NCI-H524 treated with DMSO at 0.1 percent for 48 hours (cell line): ENCODE measurements at places on chromosomes 3 and 15.

GRCh38 chr3:4926892-4927291, 52.3 kb upstream of the BHLHE40 start:
- DNase-seq, result no peak

DNA sequence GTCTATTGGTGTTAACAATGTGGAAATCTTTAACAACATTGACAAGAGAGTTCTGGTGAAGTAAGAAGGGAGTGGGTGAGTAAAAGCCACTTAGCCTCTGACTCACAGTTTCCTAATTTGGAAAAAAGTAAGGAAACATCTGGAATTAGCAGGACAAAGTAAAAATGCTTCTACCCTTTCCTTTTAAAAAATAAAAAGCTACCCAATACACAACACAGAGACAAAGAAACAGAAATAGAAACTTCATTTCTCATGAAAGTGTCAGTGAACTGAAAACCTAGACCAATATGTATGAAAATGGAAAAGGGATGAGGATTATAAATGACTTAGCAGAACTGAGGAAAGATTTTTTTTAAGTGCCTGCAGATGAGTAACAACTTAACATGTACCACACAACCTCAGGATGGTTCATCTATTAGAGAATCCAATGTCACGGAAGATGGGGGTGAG, 65.4 kb downstream of the SSR3 start:
- no peak for DNase-seq

- no peak for DNase-seq
These were observed 36.0 kb upstream of the CBLB start for GRCh38 chr3:105904678-105905284.

DNA sequence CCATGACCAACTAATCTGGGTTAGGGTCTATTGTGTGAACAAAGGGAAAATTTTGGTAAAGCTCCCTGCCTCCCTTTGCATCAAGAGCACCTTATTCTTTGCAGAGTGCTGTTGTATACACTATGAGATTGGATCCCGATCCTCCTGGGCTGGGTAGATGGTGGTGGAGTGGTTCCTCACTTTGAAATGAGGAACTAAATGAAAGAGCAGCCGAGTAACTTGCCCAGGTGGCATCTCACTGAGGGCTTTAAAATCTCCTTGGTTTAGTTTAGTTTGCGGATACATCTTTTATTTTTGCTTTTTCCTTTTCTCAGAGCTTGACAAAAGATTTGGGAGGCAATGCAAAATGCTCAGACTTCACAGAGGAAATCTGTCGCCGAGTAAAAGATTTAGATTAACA, 19.4 kb downstream of the IDH3A start:
- no peak for DNase-seq

- no peak for DNase-seq
These were observed 36.1 kb downstream of the FBXL2 start for GRCh38 chr3:33313331-33313730.

GRCh38 chr15:68684476-68684875, 105.7 kb downstream of the CORO2B start:
- DNase-seq, result no peak
